Stimulated activated CD4-positive, alpha-beta T cell treated with anti-CD3 and anti-CD28 coated beads, Interleukin-1b, Interleukin-23, amount 100 ng/mL, for 4 hours (primary cell): ENCODE measurements at places on chromosomes 2 and 18.

- DNase-seq: no peak
Observed at GRCh38 chr2:16325016-16325975, 340.3 kb downstream of the CYRIA start.

DNA sequence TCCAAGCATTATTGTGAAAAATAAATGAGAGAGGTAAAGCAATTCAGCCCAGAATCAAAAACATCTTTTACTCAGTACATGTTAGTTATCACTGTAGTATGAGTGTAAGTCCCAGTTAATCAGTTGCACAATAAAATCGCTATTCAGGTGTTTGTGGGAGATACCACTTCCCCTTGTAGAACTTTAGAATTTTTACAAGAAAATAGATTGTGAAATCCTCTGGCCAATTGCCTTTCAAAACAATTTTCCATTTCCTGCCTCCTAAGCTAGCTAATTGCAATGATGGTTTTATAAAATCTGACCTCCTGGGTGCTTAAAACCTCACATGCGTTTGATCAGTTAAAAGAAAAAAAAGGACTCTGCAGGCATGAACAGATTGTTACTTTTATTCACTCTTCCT is 332.5 kb downstream of the PID1 start:
- DNase-seq: no peak

DNA sequence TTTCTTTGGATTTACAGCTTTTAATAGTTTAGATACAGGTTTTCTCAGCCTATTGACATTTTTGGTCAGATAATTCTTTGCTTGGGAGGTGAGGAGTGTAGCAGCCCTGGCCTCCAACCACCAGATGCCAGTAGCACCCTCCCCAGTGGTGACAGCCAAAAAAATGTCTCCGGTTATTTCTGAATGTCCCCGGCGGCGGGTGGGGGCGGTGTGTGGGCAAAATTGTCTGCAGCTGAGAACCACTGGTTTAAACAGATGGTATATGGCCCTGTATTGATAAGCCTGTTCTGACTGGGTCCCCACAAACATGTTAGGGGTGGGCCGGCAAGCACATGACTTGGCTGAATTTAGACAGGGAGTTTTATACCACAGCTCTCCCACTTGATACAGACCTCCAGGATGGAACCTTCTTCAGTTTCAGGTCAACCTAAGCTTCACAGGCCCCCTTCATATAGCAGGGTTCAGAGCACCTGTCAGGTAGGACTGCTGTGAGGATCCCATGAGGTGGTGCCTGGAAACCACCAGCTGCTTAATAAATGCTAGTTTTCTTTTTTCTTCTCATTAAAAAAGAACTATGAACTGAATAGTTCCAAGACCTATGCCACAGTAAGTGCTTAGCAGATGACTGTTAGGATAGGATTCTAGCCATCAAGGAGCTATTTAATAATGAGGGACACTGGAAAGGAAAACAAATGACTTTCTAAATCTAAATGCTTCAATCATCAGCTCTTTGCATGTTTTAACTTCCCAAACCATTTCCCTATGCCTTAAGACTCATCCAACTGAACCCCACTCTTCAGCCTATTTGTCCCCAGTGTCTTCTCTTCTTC is 18.1 kb downstream of the LPIN2 start:
- peak; percentile 56 for DNase-seq

GRCh38 chr2:110674620-110675555 is 3.0 kb downstream of the BUB1 start:
- DNase-seq: no peak

DNA sequence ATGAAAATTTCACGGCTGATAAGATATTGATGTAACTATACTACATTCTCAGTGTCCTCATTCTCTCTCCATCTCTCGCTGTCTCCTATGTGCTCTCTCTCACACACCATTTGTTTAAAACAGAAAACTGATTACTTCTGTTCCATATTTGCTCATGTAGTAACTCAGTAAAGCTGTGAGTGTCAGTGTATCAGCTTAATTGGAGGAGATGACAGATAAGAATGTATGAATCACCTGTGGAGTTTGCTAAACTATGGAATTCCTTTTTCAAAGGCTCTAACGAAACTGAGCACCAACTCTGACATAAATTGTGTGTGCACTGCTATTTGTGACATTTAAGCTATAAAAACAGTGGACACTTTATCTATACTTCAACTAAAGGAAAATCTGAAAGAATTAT is 1080.0 kb downstream of the DSC3 start:
- no peak for DNase-seq

DNA sequence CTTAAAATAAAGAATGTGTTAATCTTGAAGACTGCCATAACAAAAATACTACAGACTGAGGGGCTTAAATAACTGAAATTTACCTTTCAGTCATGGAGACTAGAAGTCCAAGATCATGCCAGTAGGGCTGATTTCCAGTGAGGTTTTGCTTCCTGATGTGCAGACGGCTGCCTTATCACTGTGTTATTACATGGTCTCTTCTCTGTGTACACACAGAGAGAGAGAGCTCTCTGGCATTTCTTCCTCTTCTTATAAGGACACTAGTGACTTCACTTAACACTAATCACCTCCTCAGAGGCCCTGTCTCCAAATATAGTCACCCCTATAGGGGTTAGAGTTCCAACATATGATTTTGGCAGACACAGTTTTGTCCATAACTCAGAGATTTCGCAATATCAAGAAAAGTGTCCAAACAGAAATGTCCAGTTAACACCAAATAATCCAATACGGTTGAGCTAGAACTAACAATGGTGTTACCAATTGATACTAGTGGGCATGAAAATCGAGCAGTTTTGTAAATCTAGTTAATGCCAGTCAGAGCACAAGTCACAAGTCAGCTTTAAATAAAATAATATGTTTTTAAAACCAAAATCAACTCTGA is 399.8 kb downstream of the ADCYAP1 start:
- DNase-seq: no peak

GRCh38 chr18:35818353-35818667 is 154.2 kb upstream of the RMP24 start:
- no peak for DNase-seq

- DNase-seq: no peak
Observed at GRCh38 chr18:32891797-32892196, 119.0 kb upstream of the KLHL14 start.

DNA sequence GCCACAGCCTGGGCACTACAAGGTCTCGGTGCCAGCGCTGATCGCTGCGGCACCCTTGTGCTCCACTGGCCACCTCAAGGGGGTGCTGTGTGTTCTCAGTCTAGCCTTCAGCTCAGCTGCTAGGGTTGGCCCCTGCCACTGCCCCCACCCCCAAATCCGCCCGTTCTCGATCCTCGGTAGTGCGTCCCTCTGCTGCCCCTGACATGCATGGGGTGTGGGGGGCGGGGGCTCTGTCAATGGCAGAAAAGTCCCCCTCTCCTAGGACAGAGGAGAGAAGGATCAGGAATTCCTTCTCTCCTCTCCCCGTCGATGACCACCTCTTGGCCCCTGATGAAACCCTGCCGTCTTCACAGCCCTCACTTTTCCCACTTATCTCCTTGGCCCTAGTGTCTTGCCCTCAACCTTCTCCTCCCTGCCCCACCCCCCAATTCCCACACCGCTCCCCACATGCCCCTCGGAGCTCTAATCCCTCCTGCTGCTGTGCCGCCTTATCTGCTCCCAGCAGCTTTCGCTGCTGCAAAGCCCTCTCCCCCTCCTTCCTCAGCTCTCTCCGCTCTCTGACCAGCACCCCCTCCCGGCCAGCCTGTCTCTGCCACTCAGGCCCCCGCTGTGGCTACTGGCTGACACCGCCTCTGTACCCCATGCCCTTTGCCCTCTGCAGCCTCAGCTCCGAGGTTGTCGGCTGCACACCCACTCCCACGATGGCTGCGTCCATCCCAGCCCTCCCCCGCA is 4.3 kb upstream of the ASIC4 start:
- DNase-seq: no peak

GRCh38 chr2:218746470-218746795 is 35.5 kb upstream of the CYP27A1 start:
- no peak for DNase-seq

DNA sequence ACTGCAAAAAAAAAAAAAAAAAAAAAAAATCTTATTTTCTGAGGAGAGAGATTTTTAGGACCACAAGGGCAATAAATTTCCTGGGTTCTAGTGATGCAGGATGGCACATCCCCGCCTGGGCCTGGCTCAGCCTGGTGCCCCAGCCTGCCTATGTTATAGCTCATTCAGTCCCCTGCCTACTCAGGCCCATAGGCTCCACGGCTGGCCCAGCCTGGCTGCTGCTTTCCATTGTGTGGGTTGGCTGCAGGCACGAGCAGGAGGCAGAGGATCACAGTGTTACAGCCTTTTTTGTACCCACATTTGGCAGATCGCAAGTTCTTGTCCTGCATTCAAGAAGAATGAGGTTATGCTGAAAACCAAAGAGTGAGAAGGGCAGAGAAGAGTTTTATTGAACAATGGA is 2.8 kb upstream of the SULT6B1 start:
- no peak for DNase-seq

- no peak for DNase-seq
Observed at GRCh38 chr18:13804305-13804704, 19.6 kb upstream of the MC5R start.

DNA sequence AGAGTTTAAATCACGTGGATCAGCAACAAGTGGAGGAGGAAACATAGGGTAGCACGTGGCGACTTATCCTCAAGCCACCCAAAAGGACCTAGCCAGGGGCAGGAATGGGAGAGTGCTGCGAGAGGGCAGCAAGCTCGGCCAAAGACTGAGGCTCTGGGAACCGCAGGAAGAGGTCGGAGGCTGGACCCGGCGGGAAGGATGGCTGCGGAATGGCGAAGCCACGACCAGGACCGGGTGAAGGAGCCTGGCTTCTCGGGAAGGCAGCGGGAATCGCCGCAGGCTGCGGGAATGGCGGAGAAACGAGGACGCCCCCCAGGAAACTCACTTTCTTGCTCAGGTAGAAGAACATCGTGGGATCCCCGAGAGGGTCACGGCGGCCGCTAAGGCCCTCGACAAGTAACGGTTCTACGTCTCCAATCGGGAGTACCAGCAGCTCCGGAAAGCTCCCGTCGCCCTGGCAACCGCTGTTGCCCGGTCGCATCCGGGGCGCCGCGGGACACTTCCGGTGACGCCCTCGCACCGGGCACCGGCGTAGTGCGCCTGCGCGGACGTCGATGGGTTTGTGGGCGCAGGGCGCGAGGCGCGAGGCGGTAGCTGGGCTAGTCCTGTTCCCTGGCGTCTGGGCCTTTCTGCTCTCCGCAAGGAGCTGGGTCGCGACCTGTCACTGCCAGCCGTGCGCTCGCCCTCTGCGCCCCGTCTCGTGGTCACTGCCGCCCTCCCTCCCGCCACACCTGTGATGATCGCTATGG is at the start of gene WDR35:
Gene WDR35 (minus strand): TSS at position 439 of the 749 bp plus-strand sequence. CDS start 90 bp downstream, at position 349.
- peak; percentile 89 for DNase-seq

GRCh38 chr2:219444566-219445091 is 10.0 kb downstream of the SPEG start:
- DNase-seq: no peak

GRCh38 chr2:167492486-167492885 is 604.2 kb downstream of the XIRP2 start:
- no peak for DNase-seq

DNA sequence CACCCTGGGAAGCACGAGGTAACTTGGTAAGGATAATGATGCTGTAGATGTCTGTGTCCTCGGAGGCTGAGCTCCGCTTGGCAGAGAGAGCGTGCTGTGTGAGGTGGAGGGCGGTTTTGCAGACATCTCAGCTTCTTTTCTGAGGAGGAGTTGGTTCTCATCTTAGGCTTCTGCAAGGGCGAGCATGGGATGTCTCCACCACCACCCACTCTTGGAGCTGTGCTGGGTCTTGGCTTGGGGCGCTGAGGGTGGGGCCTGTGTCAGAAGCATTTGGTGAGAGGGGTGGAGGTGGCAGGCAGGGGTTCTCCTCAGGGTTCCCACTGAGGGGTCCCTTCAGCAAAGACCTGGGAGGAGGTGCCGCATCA is 9.2 kb downstream of the OXER1 start:
- DNase-seq: no peak

DNA sequence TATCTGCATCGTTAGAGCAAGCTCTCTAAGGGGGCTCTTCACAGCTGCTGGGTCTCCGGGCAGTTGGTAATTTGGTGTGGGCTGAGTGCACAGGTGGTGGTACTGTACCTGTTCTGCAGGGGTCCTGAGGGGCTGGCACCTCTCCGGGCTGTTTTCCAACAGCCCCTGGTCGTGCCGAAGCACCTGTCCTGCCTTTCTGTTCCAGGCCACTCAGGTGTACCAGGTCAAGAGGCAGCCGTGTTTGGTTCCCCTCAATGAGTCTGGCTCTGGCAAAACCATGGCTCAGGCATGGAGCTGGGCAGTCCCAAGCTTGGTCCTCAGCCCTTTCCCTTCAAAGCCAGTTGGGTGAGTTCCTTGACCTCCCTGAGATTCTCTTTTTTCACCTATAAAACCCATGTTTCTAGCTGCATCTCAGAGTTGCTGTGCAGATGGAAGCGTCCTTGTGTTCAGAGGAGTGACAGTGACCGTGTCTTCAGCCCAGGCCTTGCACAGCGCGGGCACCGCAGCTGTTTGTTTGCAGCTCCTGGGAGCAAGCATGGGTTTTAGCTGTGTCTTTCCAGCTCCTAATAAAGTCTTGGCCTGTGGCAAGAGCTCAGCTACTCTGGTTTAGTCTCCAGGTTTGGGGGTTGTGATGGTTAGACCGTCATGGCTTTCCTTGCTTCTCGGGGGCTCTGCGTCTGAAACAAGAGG is 110.9 kb downstream of the GLI2 start:
- no peak for DNase-seq

GRCh38 chr2:11676640-11677039 is 6.6 kb upstream of the NTSR2 start:
- no peak for DNase-seq

DNA sequence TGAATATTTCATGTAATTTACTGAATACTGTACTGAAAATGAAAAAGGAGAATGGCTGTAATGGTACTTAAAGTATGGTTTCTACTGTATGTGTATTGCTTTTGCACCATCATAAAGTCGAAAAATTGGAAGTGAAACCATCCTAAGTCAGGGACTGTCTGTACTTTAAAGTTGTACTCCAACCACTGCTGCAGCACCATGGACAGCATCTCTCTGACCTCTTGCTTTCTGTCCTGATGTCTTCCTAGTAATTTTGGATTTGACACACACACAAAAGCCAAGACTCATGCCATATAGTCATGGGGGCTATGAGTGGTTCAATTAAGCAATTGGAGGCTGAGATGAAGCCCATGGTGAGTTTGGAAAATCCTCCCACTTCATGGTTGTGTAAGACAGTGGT is 256.3 kb upstream of the PKDCC start:
- no peak for DNase-seq
